Immature natural killer cell (primary cell): ENCODE measurements at places on chromosomes 2 and 18. TPM values are rescaled to one million over a fixed set of nuclear protein-coding genes. Genes with fewer than 3 reads are reported as not detected.

Gene SS18
- polyA plus RNA-seq: 50.8 TPM

Gene NEU4
- polyA plus RNA-seq: not detected

Gene LAMA1
- polyA plus RNA-seq: not detected

Gene AMMECR1L
- 7.8 TPM for polyA plus RNA-seq

Gene LCT
- polyA plus RNA-seq: not detected

Gene SPP2
- not detected for polyA plus RNA-seq

Gene MOGAT1
- not detected for polyA plus RNA-seq

Gene MTCL1
- polyA plus RNA-seq: not detected

Gene LHCGR
- polyA plus RNA-seq: not detected

Gene FSIP2
- polyA plus RNA-seq: not detected
